Stimulated activated CD4-positive, alpha-beta T cell treated with anti-CD3 and anti-CD28 coated beads, TNF-alpha, amount 100 ng/mL, for 4 hours (primary cell): ENCODE measurements at places on chromosomes 6 and 20.

GRCh38 chr6:5645328-5646290, 361.1 kb downstream of the NRN1 start:
- no peak for DNase-seq

DNA sequence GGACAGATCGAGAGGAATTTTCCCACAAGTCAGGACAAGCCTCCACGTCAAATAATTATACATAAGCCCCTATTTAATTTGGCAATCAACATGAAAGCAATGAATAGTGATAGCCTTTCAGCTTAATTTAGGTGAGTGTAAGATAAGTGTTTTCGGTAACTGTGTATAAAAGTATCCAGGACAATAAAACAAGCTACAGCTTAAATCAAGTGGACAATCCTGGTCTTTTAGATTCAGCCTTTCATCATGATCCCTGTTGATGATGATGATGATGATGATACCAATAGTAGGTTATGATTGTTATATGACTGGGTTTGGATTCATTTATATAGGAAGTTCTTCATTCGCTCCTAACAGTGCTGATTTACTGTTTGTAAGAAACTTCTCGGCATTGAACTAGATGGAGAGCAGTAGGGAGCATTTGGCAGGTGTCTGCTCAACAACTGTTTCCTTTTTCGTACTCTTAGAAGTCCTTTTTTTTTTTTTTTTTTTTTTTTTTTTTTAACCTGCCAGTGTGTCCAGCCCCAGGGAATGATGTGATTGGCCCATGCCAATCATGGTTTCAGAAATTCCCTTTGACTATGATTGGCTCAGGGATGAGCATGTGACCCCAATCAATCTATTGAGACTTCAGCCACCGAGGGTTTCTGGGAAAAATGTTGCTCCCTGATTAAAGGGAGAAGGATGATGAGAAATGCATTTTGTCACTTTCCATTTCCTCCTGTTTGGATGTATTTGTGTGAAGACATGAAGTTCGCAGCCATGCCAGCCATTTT, 11.3 kb upstream of the RNF182 start:
- no peak for DNase-seq

DNA sequence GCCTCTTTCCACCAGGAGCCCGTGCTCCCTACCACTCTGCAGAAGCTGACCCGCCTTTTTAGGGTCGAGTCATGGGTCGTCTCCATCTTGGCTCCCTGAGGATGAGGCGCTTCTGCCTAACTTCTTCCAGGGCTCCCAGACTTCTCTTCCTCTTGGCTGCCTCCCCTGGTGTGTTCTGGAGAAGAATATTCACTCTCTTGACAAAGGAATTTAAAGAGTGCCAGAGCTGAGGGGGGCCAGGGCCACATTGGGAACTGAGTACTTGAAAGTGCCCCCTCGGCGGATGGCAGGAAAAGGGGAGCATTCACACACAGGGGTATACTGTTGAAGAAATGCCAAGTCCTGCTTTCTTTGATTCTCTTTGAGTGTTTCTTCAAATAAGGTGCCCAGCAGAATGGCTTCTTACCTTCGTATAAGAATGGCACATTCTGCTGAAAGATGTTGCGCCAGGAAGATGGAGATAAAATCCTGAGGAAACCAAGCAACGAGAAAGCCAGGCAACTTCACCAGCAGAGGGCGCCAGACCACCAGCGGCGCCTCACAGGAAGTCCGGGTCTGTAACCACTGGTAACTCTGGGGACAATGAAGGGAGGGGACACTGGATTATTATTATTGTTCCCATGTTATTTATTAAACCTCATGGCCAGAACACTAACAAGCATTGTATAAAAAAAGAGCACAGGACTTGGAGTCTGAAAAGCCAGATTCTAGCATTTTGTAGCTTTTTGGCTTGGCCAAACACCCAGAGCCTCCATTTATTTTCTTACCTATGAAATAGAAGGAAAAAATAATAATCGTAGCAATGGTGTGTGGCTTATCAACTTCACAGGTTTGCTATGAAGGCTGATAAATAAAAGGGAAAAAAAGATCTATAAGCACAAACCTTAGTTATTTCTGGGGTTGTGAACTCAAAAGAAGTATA, 176.7 kb downstream of the HACE1 start:
- peak; percentile 57 for DNase-seq

GRCh38 chr20:40765814-40766480, 76.9 kb upstream of the MAFB start:
- DNase-seq, result no peak

DNA sequence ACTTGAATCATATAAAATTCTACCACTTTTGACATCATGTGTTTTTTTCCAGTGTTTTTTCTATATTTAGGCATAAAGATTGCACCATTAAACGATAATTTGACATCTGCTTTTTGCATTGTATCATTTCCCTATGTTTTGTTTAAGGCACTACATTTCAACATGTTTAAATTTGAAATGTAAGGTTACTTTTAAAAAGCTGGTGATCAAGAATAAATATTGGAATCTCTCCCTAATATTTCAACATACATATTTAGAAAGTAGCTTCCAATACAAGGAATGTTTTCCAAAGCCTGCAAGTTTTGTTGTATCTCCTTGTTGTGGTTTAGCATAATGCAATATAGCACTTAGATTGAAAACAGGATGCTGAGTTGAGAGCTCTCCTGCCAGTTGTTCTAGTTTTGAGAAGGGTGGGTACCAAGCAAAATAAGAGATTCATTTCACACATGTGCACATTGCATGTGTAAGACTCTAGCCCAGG, 76.5 kb downstream of the SYNJ2 start:
- no peak for DNase-seq

DNA sequence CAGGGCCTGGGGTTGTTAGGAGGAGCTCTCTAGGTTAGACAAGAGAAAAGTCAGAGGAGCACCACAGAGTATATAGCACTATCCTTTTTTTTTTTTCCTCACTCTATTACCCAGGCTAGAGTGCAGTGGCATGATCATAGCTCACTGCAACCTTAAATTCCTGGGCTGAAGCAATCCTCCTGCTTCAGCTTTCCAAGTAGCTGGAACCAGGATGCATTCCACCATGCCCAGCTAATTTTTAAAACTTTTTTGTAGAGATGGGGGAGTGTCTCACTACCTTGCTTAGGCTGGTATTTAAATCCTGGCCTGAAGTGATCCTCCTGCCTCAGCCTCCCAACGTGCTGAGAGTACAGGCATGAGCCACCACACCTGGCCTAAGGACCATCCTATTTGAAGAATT, 19.3 kb upstream of the AKIRIN2 start:
- DNase-seq, result no peak

DNA sequence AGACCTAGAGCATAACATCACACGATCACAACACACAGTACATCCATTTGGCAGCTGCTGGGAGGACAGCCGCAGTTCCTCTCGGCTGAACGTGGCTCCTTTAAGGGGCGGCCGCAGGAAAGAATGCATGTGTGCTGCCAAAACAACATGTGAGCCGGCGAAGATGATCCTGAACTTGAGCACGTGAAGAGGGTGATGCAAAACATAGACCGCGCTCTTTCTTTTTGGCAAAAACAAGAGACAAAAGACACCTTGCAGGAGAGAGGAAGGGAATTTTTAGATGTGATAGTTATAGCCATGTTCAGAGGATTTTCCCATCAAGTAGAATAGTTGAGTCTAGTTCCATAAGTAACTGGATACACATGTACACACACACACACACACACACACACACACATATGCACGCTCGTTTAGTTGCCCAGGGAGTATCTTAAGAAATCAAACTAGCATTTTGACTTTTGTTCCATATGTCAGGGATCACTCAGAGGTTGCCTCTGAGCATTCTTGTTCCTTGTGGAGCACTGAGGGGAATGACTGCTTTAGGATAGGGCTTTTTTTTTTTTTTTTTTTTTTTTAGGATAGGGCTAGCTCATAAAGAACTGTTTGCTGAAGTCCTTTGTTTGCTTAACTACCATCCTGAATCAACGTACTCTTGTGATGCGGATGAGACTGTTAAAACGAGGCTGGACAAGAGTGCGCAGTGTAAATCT, 21.7 kb upstream of the RANBP9 start:
- DNase-seq, result no peak

- DNase-seq, result no peak
Observed at GRCh38 chr6:104325341-104326172, 534.2 kb downstream of the HACE1 start.

- DNase-seq, result no peak
Observed at GRCh38 chr6:35449287-35449881, 2.8 kb upstream of the FANCE start.

GRCh38 chr6:109014606-109015005, 80.0 kb downstream of the SESN1 start:
- DNase-seq, result no peak

DNA sequence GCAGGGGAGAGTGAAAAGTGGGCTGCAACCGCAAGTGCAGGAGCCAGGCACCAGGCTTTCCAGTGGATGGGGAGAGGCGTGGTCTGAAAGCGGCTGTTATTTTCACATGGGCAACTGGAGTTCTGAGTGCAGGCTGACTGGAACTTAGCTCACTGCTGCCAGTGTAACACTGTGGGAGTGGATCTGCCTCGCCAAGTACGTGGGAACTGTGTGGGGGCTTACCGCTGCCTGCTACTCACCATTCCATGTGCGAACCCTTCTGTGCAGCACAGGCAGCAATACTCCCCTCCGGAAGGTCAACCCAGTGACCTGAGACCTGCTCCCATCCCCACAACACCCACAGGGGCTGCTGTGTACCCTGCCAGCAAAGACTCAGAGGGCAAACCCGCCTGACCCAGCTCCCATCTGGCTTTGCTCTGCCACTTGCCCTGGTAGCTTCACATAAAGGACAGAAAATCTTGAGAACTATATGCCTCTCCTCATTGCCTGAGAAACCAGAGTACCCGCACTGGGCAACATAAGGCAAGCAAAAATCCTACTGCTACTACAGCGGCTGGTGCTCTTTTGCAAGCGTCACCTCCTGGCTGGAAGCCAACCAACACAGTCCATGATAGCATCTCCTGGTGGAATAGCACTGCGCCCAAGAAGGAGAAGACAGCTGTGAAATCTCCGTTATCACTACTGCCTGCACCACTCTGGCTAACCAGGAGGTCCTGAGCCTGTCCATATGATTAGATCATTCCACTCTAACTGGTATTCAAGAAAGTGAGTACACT, 54.4 kb upstream of the SIRPG start:
- no peak for DNase-seq

GRCh38 chr20:33005132-33005566, 916 bp upstream of the SUN5 start:
- DNase-seq, result no peak

DNA sequence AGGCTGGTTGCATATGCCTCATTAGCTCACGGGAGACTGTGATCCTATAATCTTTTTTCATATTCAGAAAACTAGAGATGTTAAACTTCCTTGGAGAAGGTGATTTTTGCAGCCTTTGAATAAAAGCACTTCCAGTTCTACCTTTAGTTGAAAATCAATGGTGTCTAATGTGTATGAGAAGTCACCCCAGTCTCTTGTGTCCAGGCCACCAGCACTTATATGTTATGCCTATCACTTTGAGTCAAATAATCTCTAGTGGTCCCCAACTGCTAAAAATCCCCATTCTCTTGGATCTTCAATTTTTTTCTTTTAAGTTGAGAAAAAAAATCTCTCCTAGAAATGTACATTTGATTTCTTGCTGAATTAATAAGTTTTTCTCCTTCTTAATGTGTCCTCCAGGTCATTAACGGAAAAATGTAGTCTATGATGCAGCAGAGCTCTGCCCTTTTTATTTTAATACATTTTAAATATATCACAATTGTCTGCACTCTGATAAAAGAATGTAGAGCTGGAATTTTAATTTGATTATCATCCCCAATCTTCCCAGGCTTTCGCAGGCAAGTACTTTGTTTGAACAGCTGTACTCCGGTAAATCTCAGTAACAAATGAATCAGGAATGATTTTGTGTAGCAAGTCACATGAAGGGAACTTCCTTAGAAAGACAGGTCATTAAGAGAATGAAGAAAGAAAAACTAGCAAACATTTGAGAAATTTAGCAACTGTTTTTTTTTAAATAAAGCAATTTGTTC, 147.0 kb downstream of the SOX4 start:
- no peak for DNase-seq

GRCh38 chr6:114068771-114069170, 97.8 kb upstream of the HDAC2 start:
- DNase-seq, result no peak

DNA sequence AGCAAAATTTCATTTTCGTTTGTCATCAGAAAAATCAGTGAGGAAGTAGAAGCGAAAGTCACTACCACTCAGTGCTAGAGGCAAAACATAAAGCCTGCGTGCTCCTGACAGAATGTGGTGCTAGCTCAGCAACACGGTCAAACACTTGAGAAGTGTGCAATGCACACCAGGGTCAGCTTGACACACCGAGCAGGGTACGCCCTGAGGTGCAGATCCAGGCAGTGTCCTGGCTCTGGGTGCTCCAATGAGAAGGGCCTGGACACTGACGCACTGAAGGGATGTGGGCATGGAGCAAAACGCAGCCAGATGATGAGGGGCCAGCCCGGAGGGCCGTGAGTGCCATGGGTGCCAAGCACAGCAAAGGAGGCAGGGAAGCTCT, 5.9 kb downstream of the RNASET2 start:
- DNase-seq, result no peak

- no peak for DNase-seq
Observed at GRCh38 chr6:149995235-149995750, 30.0 kb downstream of the RAET1L start.

DNA sequence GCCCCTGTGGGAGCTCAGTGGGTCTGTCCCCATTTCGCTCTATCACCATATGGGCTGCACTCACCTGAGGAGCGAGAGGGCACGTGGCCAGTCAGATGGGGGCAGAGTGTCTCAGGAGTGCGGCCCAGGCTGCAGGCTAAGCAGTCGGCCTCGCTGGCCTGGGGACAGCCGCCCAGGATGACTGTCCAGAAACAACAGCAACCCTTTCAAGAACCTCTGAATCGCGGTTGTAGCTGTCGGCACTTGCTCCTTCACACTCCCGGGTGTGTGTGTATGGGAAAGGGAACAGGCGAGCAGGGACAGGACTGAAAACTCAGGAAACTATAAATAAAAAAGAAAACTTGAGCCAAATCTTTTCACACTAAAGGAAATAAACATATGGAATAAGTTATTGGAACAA, 63.1 kb downstream of the TFAP2A start:
- no peak for DNase-seq

GRCh38 chr6:157607317-157608109, 215.5 kb upstream of the SNX9 start:
- DNase-seq, result no peak

DNA sequence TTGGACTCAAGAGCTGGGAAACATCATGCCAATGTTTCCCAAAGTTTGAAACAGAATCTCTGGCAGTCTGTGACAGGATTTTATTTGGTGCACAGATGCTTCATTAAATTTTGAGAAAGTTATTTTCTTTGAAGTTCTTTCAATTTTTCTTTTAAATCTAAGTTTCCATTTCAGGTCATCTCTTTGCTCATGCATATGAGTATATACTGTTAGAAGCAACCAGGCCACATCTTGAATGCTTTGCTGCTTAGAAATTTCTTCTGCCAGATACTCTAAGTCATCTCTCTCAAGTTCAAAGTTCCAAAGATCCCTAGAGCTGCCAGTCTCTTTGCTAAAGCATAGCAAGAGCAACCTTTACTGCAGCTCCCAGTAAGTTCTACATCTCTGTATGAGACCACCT, 59.1 kb upstream of the CCDC28A start:
- DNase-seq, result no peak

GRCh38 chr6:143652841-143653331, 24.9 kb upstream of the PHACTR2 start:
- no peak for DNase-seq

- DNase-seq, result no peak
Observed at GRCh38 chr20:4195499-4195898, 180.1 kb upstream of the RNF24 start.
